ENCODE measurements at places on chromosomes 3 and 15.
A peak's percentile ranks its signal among the peaks of the same experiment; 100 is the strongest.

DNA sequence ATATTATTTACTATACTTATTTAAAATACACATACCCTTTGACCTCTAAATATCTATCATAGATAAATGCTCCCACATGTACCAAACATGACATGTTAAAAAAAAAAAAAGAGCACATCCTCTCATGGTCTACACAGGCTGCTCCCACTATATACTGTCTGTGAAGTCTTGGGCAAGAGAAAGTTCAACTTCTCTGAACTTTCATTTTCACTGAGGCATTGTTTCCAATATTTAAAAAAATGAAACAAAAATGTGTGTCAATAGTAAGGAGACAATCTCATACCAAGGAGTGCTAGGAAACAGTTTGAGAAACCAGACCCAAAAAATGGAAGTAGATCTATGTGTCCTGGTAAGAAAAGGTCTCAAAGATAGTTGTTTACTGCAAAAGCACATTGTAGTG, 29.3 kb downstream of the SLC4A7 start:
- no peak for DNase-seq

DNA sequence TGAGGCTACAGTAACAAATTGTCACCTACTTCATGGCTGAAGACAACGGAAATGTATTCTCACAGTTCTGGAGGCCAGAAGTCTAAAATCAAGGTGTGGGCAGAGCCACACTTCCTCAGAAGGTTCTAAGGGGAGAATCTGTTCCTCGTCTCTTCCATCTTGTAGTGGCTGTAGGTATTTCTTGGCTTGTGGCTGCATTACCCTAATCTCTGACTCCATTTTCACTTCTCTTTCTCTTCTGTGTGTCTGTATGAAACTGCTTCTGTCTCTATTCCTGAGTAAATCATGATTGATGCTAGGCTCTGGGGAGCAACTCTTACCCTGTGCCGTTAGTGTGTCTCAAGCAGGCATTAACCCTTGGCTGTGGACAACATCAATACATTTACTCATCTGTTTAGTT, 164.7 kb downstream of the SQOR start:
- DNase-seq: no peak

DNA sequence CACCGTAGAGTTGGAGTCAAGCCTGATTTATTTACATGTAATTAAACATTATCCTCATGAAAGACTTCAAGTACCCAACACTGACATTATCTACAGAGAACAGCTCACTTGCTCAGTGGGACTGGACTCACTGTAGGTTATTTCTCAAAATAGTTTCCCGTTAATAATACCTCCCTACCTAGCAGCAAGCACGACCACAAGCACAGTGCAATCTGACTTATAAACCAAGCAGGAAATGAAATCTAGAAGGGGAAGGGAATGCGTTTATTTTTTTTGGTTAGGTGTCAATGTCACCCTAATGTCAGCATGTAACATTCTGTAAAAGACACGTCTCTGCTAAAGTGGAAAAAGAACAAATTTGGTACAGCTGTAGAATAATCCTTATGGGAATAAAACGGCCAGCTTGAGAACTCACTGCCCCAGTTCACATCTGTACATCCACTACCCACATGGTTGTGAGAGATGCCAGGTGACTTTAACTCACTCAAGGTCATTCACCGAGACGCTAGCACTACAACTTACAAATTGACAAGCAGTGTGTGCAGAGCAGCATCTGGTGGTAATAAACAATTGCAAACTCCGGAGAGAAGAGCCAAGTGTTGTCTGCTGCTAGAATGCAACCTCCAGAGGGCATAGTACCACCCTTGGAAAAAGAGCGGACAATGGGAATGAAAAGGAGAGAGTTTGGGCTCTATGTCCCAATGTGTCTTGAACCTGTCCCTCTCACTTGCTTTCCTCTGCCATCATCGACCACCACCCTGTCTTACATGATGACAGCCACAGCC, 242.5 kb downstream of the CADPS start:
- peak; percentile 9 for DNase-seq

GRCh38 chr3:46929324-46929723, 47.2 kb downstream of the CCDC12 start:
- DNase-seq: no peak

DNA sequence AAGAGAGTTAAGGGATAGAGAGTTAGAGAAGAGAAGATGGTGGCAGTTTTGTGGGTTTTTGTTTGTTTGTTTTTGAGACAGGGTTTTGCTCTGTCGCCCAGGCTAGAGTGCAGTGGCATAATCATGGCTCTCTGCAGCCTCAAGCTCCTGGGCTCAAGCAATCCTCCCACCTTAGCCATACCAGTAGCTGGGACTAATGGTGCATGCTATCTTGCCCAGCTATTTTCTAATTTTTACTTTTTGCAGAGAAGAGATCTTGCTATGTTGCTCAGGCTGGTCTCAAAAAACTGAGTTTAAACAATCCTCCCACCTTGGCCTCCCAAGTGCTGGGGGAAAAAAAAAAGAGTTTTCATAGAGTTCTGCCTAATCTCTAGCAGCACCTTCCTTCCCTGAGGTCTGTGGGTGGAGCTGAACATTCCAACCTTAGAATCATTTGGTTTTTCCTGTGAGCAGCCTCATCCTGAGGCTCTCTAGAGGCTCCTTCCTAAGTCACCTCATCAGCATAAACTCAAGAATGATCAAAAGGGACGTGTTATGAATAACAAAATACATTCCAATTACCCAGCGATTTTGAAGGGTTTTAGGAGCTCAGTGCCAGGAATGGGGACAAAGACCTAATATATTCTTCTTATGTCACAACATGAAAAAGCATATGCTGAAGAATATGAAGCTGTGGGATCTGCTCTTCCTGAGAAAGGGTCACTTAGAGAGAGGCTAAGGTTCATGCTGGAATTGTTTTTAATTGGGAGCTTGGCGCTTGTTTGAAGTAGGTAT, 180.6 kb downstream of the LSAMP start:
- no peak for DNase-seq

- DNase-seq: no peak
These were observed 24.6 kb upstream of the MCCC1 start for GRCh38 chr3:183123891-183124290.

DNA sequence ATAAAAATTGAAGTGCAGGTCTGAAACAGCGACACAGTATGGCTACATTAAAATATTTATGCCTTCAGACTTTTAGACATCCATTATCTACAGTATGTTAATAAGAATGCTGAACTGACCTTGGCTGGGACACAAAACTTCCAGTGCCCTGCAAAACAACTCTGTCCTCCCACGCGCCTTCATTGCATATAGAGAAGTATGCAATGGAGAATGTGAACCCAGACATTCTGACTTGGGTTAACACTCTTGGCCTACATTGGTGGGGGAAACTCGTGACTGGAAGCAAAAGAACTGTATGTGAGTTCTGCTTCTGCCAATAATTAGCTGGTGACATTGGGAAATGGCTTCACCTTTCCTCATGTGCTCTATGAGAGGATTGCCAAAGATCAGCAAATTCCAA, 110.5 kb upstream of the SLC24A5 start:
- no peak for DNase-seq

GRCh38 chr3:4575381-4575780, 82.2 kb downstream of the ITPR1 start:
- DNase-seq: no peak
